ENCODE measurements at places on chromosomes 16 and 17. TPM values are rescaled to one million over a fixed set of nuclear protein-coding genes. Genes with fewer than 3 reads are reported as not detected.
A peak's percentile ranks its signal among the peaks of the same experiment; 100 is the strongest.

LHX1 gene
- total RNA-seq: 1.4 TPM

RSKR gene
- 8.4 TPM for total RNA-seq

DNA sequence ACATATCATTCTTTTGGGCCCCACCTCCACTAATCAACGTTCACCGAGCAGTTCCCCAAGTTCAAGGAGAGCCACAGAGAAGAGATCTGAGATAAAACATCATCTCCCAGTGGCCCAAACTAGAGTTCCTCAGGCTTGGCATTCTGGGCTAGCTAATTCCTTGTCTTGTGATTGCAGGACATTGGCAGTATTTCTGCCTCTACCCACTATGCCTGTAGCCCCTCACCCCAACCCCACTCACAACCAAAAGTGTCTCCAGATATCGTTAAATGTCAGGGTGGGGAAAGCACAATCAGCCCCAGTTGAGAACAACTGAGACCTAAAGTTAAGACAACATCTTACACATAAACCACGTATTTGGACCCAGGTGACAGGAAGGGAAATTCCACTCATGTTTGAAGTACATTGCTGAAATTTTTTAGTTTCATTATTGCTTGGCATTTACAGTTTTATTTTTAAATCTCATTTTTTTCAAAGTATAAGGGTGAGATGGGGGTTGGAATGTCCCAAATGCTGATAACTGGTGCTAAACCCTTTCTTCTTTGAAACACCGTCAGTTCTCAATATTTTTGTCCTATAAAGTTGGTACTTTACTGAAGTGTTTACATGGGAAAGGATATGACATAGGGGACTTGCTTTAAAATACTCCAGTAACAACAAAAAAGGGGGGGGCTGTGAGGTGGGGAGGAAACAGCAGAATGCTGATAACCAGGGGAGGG, 13.6 kb downstream of the ZC3H7A start:
- peak; percentile 64 for DNase-seq

CASKIN2 gene
- 8.4 TPM for total RNA-seq

- DNase-seq: no peak
These were observed 62.1 kb downstream of the ABHD15 start for GRCh38 chr17:29504711-29505110.

CES4A gene
- total RNA-seq: not detected

GRCh38 chr17:12088035-12088434, 67.4 kb downstream of the MAP2K4 start:
- no peak for DNase-seq

DNA sequence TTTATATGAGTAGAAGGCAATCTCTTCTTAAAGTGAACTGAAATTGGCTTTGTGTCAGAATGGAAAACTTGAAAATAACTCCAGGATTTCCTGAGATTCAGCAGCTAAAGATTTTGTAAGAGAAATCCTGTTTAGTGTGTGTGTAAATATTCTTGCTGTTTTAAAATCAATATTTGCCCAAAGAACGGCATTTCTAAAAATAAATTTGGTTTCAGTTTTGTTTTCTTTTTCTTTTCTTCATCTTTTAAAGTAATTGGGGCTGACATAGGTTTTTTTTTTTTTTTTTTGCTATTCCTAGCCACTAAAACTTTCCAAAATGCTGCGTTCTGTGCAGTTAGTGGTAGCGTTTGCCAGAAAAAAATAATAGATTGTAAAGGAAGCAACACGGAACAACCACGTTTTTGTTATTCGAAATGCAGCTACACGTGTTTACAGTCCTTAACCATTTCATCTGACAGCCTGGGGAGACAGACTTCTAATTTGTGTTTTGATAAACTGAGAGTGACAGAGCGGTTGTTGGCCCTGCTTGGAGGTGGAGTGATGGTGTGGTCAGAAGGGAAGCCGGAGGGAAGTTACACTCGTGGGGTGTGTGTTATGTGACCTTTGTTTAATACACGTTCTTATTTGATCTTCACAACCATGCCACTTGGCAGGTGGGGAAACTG, 21.6 kb upstream of the SMPD3 start:
- DNase-seq: no peak

GRCh38 chr17:13256545-13256944, 238.7 kb upstream of the ELAC2 start:
- DNase-seq: no peak

CCL7 gene
- total RNA-seq: not detected

GRCh38 chr16:8916541-8917225, 34.5 kb downstream of the LITAFD start:
- DNase-seq: no peak

- DNase-seq: no peak
These were observed 10.9 kb downstream of the COPS3 start for GRCh38 chr17:17269926-17270773.

RAP1GAP2 gene
- 6.4 TPM for total RNA-seq

GRCh38 chr16:27689711-27690110, 139.8 kb downstream of the KATNIP start:
- DNase-seq: no peak

DNA sequence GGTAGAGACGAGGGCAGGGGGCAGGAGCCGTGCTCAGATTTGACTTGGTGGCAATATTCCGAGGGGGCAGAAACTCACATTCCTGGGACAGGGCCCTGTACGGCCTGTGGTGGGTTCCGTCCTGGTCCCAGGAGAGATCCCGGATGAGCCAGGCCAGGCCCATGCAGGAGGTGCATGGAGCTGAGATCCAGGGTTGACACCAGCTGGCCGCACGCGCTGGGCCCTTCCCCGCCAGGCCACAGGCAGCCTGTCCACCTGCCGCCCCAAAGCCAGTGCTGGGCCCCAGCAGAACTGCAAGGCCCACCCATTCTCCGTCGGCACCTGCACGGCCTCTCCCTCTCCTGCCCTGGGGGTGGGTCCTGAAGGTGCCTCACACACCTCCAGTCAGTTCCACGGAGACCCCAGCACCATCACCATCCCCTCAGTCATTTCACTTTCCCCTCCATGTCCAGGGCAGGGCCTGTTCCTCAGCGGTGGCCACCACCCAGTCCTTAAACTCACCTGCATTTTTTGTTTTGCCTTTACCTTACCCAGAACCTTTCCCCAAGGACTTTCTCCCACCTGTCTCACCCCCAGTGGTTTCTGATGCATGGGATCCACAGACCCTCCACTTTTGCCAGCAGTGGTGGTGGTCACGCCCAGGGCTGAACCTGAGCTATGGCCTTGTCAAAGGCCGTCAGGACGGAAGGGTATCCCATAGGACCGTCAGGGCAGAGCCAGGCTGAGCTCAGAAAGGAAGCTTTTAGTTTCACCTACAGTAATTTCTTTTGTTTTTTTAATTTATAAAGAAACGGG, 25.1 kb upstream of the CDH15 start:
- DNase-seq: no peak

NXPH3 gene
- 0.12 TPM for total RNA-seq

CCDC57 gene
- 8.9 TPM for total RNA-seq

DNA sequence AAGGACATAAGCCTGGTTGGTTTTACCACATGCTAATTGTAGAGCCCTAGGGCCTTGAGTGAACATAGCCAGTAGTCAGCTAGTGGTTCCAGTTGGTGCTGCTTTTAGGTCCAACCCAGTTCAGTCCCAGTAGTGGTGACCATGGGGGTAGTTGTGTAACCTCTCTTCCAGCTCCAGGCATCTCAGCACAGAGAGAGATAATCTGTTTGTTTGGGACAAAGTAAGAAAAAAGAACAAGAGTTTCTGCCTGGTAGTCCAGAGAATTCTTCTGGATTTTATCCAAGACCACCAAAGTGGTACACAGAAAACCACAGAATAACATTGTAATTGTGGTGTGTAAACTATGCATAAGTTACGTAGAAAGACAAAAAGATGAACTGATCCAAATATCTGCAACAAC, 5.2 kb upstream of the CCL13 start:
- DNase-seq: no peak

GRCh38 chr17:43532581-43532980, 13.6 kb downstream of the ETV4 start:
- DNase-seq: no peak

MYADML2 gene
- total RNA-seq: not detected

HYDIN gene
- total RNA-seq: not detected

CEP295NL gene
- 0.81 TPM for total RNA-seq

LGALS3BP gene
- 352 TPM for total RNA-seq

- DNase-seq: no peak
These were observed 339.9 kb downstream of the SEC14L1 start for GRCh38 chr17:77480509-77481215.

GRCh38 chr16:1942047-1942809, 771 bp downstream of the MSRB1 start:
- DNase-seq: no peak

JPH3 gene
- 9.1 TPM for total RNA-seq

G6PC1 gene
- total RNA-seq: not detected

- no peak for DNase-seq
These were observed 70.3 kb upstream of the MMP2 start for GRCh38 chr16:55408661-55409060.

DNA sequence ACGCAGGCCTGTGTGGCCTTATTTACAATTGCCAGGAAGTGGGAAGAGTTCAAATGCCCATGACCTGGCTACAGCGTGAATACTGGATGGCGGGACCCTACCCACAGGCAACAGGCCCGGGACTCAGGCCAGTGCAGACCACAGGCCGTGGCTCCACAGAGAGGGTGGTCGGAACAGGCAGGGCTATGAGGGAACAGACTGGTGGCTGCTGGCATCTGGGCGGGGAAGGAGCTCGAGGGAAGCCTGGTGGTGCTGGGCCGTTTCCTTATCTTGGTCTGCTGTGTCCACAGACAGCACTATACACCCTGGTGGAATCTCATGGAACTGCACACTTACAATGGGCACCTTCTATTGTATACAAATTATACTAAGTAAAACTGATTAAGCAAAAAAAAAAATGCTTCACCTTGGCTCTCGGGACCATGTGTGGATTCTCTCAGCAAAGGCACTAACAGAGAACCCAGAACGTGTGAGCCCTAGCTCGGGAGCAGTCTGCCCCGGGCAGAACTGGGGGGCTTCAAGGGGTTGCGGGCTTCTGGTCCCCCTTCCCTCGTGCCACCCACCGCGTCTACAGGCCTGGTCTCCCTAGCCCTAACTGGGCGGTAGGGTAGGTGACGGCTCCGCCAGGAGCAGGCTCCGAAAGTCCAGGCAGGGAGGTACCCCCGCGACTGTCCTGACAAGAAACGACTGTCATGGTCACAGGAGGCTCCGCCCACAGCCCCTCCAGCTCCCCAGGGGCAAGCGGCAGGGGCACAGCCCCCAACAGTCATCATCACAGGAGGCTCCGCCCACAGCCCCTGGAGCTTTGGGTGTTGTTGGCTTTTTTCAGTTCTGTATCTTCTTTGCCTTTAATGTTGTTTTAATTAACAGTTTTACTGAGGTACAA, 21.8 kb downstream of the CEP131 start:
- DNase-seq: peak; percentile 83
